ENCODE measurements at places on chromosomes 4 and X. TPM values are rescaled to one million over a fixed set of nuclear protein-coding genes. Genes with fewer than 3 reads are reported as not detected.

The WDR17 gene
- 3.2 TPM for polyA plus RNA-seq

The NALF2 gene
- polyA plus RNA-seq, result 0.76 TPM

The PNMA6A gene
- polyA plus RNA-seq, result 11.9 TPM

The PCDH10 gene
- 1.9 TPM for polyA plus RNA-seq

The ASB9 gene
- polyA plus RNA-seq, result 3.8 TPM

The BGN gene
- polyA plus RNA-seq, result 17.2 TPM

The ARMCX4 gene
- polyA plus RNA-seq, result 18.9 TPM

- DNase-seq, result no peak
- H3K27me3 ChIP-seq, result no peaks in the 10 kb centered on the region
Observed at GRCh38 chrX:97751016-97751415, 867.3 kb downstream of the RPA4 start.

- H3K4me3 ChIP-seq, result peak overlapping the region; percentile 83
- peaks cover 9% of the 10 kb centered on the region for H3K36me3 ChIP-seq
- H3K27ac ChIP-seq, result no peak overlapping the region
- H3K27me3 ChIP-seq, result no peaks in the 10 kb centered on the region
Observed at GRCh38 chr4:56910172-56910967, 2.7 kb downstream of the REST start.

GRCh38 chr4:40121515-40121914 is 64.9 kb downstream of the N4BP2 start:
- DNase-seq, result no peak
- H3K36me3 ChIP-seq, result peaks cover 26% of the 10 kb centered on the region
- H3K4me3 ChIP-seq, result no peak overlapping the region
- H3K27ac ChIP-seq, result no peak overlapping the region

- H3K36me3 ChIP-seq, result no peaks in the 10 kb centered on the region
- H3K27me3 ChIP-seq, result no peaks in the 10 kb centered on the region
- no peak overlapping the region for H3K27ac ChIP-seq
- no peak overlapping the region for H3K4me3 ChIP-seq
- no peak for DNase-seq
Observed at GRCh38 chrX:155134255-155134654, 62.9 kb downstream of the BRCC3 start.

- H3K27me3 ChIP-seq, result no peaks in the 10 kb centered on the region
- H3K4me3 ChIP-seq, result no peak overlapping the region
- H3K4me1 ChIP-seq, result no peaks in the 10 kb centered on the region
- no peak overlapping the region for H3K27ac ChIP-seq
- DNase-seq, result no peak
Observed at GRCh38 chr4:20119141-20119540, 132.6 kb upstream of the SLIT2 start.

DNA sequence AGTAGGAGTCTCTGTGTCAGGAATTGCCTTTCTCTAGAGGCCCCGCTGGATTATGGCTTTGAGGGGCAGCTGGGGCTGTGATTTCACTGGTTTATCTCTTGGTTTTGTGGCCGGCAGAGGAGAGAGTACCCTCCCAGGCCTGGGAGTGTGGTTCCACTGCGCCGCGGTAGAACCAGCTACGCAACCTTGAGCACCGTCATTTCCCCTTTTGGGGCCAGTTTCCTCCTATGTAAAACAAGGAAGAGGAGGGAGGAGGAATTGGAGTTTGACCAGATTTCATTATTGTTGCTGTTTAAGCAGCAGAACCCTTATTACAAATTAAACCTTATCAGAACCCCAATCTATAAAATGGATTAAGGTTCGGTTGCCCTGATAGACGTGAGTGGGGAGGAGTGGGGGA is 4.4 kb downstream of the SOX3 start:
- H3K36me3 ChIP-seq, result no peaks in the 10 kb centered on the region
- no peaks in the 10 kb centered on the region for H3K4me1 ChIP-seq
- H3K4me3 ChIP-seq, result no peak overlapping the region
- no peak for DNase-seq

GRCh38 chr4:1554876-1555265 is 129.2 kb downstream of the FAM53A start:
- no peaks in the 10 kb centered on the region for H3K4me1 ChIP-seq
- H3K36me3 ChIP-seq, result no peaks in the 10 kb centered on the region
- no peak for DNase-seq
- H3K27me3 ChIP-seq, result peaks cover 35% of the 10 kb centered on the region
- H3K27ac ChIP-seq, result no peak overlapping the region

GRCh38 chr4:114349543-114350175 is 248.9 kb upstream of the UGT8 start:
- H3K4me3 ChIP-seq, result no peak overlapping the region
- no peaks in the 10 kb centered on the region for H3K27me3 ChIP-seq
- no peaks in the 10 kb centered on the region for H3K4me1 ChIP-seq
- no peaks in the 10 kb centered on the region for H3K36me3 ChIP-seq
- H3K27ac ChIP-seq, result no peak overlapping the region

GRCh38 chr4:38605753-38606586 is 58.0 kb upstream of the KLF3 start:
- DNase-seq, result no peak
- no peak overlapping the region for H3K4me3 ChIP-seq
- no peak overlapping the region for H3K27ac ChIP-seq
- H3K27me3 ChIP-seq, result no peaks in the 10 kb centered on the region
- H3K4me1 ChIP-seq, result peaks cover 5% of the 10 kb centered on the region
- no peaks in the 10 kb centered on the region for H3K36me3 ChIP-seq

- peaks cover 9% of the 10 kb centered on the region for H3K36me3 ChIP-seq
- H3K4me1 ChIP-seq, result no peaks in the 10 kb centered on the region
- H3K27me3 ChIP-seq, result no peaks in the 10 kb centered on the region
- H3K27ac ChIP-seq, result no peak overlapping the region
Observed at GRCh38 chrX:124030520-124030919, 69.0 kb downstream of the STAG2 start.

GRCh38 chr4:617644-618641 is 7.4 kb upstream of the PDE6B start:
- no peaks in the 10 kb centered on the region for H3K36me3 ChIP-seq
- no peak overlapping the region for H3K27ac ChIP-seq
- no peaks in the 10 kb centered on the region for H3K4me1 ChIP-seq
- no peak overlapping the region for H3K4me3 ChIP-seq
- no peaks in the 10 kb centered on the region for H3K27me3 ChIP-seq

DNA sequence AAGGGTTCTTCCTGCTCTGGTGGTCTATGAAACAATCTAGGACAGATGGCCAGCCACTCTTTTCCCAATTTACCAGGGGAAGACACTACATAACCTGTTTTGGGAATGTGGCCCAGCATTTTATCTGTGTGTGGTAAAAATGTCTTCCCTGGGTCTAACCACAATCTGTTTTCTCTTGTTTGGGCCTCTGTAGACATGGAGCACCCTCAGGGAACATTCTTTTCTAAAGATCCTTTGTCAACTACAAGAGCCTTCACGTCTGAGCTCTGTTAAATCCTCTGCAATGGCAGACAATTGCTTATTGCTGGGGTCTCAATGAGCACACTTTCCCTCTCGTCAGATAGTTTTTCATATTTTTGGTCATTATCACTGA is 35.5 kb downstream of the PLAC1 start:
- H3K27ac ChIP-seq, result no peak overlapping the region
- no peaks in the 10 kb centered on the region for H3K27me3 ChIP-seq
- no peak overlapping the region for H3K4me3 ChIP-seq
- no peaks in the 10 kb centered on the region for H3K36me3 ChIP-seq

DNA sequence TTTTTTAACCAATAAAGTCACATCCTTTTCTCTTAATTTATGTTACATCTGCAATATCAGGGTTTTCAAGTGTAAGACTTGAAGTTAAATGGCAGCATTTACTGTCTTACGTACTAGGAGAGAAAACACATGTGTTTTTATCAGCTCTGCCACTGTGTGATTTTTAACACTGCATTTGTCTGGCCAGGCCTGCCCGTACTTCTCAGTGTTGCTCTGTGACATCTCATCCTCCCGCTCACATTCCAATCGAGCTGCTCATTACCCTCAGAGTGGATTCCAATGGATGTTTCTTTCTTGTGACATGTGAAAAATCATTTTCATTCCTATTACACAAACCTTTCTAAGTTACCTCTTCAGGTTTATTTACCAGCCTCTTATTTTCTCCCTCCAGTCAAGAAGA is 420.3 kb downstream of the FAT4 start:
- no peaks in the 10 kb centered on the region for H3K4me1 ChIP-seq
- no peak overlapping the region for H3K4me3 ChIP-seq
- H3K27ac ChIP-seq, result no peak overlapping the region

DNA sequence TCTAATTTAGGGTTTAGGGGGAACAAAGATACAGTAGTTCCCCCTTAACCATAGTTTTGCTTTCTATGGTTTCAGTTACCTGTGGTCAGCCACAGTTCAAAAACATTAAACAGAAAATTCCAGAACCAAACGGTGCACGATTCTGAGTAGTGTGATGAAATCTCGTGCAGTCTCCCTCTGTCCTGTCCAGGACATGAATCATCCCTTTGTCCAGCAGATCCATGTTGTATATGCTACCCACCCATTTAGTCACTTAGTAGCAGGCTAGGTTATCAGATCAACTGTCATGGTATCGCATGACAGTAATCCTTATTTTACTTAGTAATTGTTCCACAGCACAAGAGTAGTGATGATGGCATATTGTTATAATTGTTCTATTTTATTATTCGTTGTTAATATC is 556.1 kb downstream of the IL1RAPL1 start:
- no peak overlapping the region for H3K27ac ChIP-seq
- no peaks in the 10 kb centered on the region for H3K36me3 ChIP-seq
- H3K4me3 ChIP-seq, result no peak overlapping the region
- DNase-seq, result no peak

DNA sequence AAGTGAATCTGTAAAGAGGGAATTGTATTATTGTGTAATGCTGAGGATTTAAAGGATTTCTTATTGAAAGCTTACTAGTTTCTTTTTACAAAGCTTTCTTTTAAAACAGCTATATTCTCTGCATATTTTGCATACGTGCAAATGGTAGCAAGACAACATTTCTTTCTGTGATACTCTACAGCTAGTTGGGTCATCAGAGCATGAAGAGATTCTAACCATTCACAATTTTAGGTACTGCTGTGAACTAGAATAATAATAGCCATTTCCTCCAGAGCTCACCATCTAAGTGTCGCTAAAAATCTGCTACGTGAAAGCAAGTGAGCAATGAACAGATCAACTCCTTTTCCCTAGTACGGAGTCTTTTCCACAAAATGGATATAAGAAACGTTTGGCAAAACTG is 37.3 kb downstream of the ARHGAP6 start:
- no peaks in the 10 kb centered on the region for H3K4me1 ChIP-seq
- no peaks in the 10 kb centered on the region for H3K27me3 ChIP-seq
- no peak overlapping the region for H3K27ac ChIP-seq

DNA sequence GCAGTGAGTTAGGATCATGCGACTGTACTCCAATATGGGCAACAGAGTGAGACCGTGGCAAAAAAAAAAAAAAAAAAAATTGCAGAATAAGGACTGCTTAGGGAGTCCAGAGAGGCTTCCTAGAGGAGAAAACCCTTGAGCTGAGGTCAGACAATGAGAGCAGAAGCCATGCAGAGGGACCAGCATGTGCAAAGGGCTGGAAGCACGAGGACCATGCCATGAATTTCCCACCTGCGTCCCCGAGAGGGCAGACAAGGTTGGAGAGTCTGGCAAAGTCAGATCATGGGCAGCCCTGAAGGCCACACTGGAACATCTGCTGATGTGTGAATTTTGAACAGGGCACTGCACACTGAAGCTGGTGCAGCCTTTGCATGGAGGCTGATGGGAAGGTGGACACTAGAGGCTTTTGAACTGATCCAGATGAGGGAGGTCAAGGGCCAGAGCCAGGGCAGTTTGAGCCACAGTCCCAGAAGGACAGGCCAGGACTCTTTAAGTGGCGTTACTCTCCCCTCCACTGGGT is 6.5 kb upstream of the JAKMIP1 start:
- peaks cover 11% of the 10 kb centered on the region for H3K27me3 ChIP-seq
- no peak for DNase-seq

GRCh38 chr4:110247591-110247990 is 49.2 kb upstream of the ELOVL6 start:
- no peaks in the 10 kb centered on the region for H3K4me1 ChIP-seq
- no peak overlapping the region for H3K4me3 ChIP-seq
- no peak for DNase-seq
- no peaks in the 10 kb centered on the region for H3K27me3 ChIP-seq
- no peak overlapping the region for H3K27ac ChIP-seq

DNA sequence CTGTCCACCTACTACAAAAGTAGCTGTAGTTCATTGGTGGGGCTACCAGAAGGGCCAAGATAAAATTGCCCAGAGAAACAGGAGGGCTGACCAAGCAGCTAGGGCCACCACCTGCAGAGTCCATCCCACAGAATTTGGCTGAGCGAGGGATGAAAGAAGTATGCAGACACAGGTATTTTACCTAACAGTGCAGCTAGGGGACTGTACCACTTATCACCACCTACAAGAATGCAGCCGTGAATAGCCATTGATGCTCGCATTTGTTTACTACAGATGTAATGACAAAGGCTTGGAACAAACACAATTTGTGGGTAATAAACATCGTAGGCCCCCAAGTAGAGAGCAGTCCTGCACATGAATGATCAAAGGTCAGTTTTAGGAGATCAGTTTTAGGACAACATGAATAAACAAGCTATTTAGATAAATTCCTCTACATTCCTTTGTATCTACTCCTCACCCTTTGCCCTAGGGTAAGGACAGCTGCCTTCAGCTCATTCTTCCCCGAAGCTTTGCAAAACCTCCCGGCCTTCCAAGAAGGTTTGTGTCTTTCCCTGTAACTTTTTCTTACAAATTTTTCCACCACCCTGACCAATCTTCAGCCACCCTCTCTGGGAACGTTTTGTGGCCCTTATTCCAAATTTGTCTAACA is 49.5 kb downstream of the ZNF718 start:
- H3K4me3 ChIP-seq, result no peak overlapping the region
- H3K27ac ChIP-seq, result no peak overlapping the region
- H3K4me1 ChIP-seq, result no peaks in the 10 kb centered on the region
- H3K27me3 ChIP-seq, result no peaks in the 10 kb centered on the region
- DNase-seq, result no peak

GRCh38 chrX:46601283-46601682 is 27.7 kb downstream of the CHST7 start:
- no peaks in the 10 kb centered on the region for H3K36me3 ChIP-seq
- no peak overlapping the region for H3K27ac ChIP-seq
- no peaks in the 10 kb centered on the region for H3K27me3 ChIP-seq
- H3K4me1 ChIP-seq, result no peaks in the 10 kb centered on the region
- no peak overlapping the region for H3K4me3 ChIP-seq

Measured in large intestine (tissue), 12 donors.